BJ (cell line): ENCODE measurements at places on chromosomes 4 and X.

DNA sequence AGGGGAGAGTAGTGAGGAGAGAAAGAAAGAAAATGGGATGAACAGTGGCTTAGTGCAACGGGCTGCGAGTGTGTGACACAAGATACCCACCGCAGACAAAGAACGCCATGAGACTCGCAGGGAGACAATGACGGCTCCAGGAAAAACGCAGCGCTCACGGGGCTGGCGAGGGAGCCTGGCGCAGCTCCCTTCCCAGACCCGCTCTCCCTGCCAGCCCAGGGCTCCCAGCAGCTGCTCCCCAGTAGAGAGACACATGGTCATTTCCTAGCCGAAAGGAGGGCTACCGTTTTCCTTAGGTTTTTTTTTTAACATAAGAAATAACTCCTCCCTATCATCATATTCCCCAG lies 149.5 kb downstream of the MAML3 start:
- DNase-seq: peak; percentile 2

GRCh38 chrX:41720125-41720779 lies 3.7 kb upstream of the GPR82 start:
- no peak for DNase-seq

DNA sequence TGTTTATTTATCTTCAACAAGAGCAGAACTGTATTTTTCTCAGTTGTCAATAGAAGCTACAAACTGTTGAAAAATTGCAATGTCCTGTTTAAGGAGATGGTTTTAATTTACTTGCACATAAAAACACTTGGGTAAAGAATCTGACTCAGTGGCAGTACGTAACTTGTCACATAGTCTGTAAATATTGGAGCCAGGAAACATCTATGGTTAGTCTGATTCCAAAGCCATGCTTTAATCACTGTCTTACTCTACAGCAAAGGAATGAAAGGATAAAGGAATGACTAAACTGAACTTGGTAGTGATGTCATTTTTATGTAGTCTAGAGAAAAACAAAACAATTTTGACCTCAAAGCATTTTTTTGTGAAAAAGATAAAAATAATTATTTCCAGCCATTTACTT lies 537.2 kb downstream of the STIM2 start:
- DNase-seq: peak; percentile 96

DNA sequence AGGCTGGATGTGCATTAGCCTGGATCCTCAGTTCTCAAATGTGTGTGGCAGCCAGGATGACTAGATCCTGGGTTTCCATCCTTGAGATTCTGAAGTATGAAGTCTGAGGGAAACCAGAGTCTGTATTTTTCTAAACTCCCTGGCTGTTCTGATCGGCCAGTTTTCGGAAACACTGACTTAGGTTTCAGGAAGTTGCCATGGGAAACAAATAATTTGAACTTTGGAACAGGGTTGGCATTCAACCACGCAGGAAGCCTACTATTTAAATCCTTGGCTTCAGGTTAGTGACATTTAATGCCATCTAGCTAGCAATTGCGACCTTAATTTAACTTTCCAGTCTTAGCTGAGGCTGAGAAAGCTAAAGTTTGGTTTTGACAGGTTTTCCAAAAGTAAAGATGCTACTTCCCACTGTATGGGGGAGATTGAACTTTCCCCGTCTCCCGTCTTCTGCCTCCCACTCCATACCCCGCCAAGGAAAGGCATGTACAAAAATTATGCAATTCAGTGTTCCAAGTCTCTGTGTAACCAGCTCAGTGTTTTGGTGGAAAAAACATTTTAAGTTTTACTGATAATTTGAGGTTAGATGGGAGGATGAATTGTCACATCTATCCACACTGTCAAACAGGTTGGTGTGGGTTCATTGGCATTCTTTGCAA lies 67.6 kb downstream of the PDGFRA start:
- DNase-seq: no peak

DNA sequence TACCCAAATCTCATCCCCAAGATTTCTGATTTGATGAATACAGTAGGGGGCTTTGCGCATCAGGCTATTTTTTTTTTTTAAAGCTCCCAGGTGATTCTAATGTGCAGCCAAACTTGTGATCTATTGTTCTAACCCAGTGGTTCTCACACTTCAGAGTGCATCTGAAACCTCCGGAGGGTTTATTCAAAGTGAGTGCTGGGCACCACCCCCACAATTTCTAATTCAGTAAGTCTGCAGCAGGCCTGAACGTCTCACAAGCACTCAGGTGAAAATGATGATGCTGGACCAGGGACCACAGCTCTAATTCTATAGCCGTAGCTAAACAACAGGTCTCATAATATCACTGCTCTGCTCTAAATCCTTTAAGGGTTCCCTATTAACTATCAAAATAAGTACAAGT lies 211.4 kb downstream of the FMR1NB start:
- DNase-seq: no peak

- DNase-seq: no peak
Observed at GRCh38 chr4:74219240-74219639, 61.3 kb downstream of the MTHFD2L start.

GRCh38 chrX:70096052-70096451 lies 33.8 kb downstream of the OTUD6A start:
- no peak for DNase-seq

DNA sequence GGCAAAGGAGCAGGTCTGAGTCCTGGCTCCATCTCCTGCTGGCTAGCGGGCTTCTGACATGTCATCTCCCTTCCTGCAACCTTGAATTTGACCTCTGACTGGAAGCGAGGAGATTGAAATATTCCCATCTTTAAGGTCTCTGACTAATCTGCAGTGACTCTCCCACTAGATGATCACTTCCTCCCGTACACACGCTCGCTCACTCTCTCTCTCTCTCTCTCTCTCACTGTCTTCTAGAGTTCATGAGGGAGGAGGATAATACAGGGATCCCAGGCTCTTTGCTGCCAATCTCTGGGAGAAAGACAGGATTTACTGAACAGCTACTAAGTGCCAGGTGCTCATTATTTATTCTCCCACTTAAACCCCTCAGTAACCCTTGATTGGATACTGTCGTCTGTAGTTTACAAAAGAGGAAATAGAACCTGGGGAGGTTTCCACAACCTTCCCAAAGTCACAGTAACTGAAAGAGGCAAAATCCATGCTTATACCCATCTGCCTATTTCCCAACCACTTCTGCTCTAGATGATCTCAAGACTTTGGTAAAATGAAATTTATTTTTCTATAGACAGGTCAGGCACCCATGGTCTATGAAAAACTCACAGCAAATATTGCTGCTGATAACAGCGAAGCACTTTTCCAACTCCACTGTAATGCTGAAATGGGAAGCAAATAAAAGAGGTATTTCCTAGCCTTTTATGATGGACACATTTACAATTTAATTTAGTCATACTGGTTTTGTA lies 193.5 kb upstream of the C1QTNF7 start:
- DNase-seq: no peak

DNA sequence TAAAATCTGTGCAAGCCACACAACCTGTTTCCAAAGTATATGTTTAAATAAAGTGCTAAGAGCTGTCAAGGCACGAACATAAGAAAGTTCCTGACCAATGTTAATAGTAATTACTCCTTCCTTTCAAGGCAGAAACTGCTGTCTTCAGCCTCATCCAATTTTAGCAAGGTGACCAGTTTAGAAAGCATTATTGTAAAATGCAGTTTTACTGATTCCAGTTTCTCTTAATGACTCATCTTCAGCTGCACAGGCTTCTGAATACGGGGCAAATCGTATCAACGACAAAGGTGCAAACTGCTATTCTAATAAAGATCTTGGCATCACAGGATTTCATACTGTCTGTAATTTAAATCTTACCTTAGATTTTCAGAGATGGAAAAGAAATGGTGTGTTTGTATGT lies 87.5 kb downstream of the PPP3CA start:
- no peak for DNase-seq

DNA sequence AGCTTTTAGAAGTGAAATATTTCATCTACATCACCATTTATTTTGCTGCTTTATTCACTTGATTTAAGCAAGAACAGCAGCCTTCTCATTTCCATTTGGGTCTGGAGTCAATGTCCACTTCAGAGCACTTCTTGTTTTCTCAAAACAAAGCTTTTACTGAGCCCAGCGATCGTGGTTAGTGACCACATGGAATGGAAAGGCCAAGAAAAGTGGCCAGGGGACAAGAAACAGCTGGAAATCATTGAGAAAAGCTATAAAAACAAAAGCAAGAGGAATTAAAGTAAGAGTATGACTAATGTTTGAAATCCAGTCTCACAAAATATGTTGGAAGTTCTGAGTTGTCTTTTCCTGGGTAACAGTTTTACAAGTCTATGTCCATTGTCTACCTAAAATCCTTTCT lies 328.4 kb upstream of the INTU start:
- DNase-seq: peak; percentile 85

DNA sequence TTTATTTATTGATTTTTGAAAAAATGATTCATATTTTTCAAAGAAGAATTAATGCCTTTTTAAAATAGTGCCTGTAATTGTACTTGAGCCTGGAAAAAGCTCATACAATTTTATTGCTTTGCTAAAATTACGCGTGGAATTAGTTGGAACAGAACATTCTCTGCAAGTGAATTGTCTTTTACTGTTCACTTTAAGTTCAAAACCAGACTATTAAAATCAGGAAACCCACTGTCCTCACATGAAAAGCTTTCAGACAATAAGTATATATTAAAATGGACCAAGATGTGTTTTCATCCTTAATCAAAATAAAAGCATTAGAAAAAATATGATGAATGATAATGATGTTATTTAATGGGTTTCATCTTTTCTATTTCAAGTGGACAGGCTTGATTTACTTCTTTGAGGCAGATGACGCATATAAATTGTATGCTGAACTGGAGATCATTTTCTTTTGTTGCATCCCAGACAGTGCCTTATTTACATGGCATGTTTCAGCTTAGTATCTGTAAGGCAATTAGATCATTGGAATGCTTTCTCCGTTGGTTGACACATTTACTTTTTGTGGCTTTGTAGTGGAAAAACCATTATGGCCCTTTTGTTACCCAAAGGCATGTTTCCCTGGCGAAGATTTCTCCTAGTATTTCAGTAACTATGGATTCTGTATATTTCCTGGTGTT lies 299.0 kb upstream of the MAGEC2 start:
- no peak for DNase-seq

- DNase-seq: no peak
Observed at GRCh38 chr4:122709236-122709635, 23.3 kb upstream of the BBS12 start.

- DNase-seq: no peak
Observed at GRCh38 chr4:180564448-180564847, 1678.8 kb upstream of the TENM3 start.

- DNase-seq: no peak
Observed at GRCh38 chrX:124736553-124737270, 390.3 kb downstream of the SH2D1A start.

DNA sequence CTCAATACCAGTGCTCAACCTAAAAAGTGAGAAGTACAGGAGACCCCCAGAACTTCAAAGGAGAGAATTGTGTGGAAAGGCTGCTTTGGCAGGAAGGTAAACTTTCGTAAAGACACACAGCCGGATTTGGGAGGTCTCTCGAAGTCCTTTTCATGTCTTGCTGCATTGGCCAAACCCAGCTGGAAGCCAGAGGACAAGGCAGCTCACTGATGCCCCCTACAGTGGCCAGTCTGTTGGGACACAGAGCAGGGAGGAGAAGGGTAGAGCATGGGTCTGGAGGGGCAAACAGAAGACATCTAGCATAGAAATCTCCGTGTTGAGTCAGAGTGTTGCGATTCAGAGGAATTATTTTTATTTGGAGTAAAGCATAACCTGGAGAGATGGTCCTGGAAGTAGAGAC lies 198.9 kb downstream of the ANK2 start:
- no peak for DNase-seq

GRCh38 chr4:185036019-185036418 lies 17.7 kb downstream of the HELT start:
- DNase-seq: no peak

DNA sequence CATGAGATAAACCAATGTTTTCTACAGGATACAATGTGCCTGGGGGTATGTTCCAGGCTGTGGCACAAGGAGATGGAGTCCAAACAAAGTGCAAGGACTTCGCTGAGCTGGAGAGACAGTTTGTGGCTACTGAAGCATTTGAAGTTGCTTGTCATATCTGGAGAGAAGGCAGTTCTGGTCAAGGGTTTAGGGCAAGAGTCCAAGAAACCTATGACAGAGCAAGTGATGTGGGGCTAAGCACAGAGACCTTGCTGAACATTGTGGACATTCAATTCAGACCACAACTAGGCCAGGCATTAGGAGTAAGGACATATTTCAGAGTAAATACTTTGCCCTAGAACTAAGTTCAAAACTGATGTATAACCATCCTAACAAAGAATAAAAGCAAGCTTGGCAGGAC lies 34.8 kb downstream of the MAGED4B start:
- no peak for DNase-seq

GRCh38 chr4:21982087-21982486 lies 33.5 kb upstream of the KCNIP4 start:
- DNase-seq: no peak

GRCh38 chr4:24849351-24849750 lies 54.0 kb downstream of the SOD3 start:
- no peak for DNase-seq

DNA sequence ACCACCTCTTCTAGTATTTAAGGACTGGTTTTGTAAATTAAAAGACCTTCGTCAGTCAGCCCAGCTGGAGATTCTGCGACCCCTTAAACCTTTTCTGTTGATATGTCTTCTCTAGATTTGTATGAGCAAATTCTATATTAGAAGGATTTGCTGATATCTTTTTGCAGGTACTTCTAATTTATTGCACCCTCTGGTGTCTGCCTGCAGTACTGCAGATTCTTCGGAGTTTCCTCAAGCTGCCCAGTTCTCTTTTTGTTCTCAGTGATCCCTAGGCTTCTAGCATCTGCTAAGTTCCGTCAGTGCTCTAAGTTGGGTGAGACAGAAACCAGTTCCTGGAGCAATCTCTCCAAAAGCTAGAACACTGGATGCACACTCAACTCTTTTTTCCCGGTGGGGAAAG lies 545.2 kb downstream of the C4orf33 start:
- DNase-seq: no peak

DNA sequence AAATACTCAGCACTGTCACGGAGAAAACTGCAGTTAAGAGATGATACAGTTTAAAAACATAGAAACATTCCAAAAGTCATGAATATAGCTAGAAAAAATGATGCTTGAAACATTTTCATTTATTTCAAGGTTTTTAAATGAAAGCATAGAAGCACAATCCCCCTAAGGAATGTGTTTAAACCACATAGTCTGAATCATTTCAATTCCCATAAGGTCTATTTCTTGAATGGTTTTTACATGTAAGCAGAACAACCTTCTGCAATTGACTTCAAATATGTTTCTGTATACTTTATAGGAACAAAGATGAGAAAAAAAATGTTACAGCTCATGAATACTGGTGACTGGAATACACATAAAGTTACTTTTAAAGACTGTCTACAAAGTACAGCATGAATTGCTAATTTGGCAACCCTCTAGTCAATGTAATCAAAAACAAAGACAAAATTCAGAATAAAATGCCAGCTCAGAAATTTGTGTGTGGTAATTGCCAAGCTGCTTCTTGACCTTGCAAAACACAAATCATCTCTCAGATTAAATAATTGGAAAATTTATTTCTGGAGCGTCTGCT lies 886.4 kb upstream of the ADGRL3 start:
- no peak for DNase-seq
